ENCODE measurements at places on chromosomes 5 and 9. TPM values are rescaled to one million over a fixed set of nuclear protein-coding genes. Genes with fewer than 3 reads are reported as not detected.

The ARAP3 gene
- total RNA-seq = 6.1 TPM

DNA sequence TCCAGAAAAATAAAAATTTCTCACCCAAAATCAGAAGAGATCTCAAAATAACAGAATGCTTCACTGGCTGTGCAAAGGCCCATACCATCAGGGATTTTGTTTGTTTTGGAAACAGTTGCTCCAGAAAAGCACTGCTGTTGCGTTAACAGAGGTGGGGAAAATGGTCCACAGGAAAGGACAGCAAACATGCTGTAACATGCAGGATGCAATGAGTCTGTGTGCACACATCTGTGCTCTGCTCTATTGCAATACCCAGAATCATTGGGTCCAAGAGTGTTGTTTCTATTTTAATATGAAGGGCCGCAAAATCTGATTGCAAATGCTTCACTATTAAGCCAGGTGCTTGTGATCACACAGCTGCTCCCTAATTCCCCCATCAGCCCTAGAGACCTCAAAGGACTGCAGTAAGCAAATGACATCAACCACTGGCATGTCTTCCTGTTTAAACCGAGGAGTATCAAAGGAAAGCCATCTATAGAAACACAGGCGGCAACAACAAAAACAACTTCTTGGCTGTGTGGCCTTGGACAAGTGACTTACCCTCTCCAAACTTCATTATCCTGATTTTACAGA lies 141.0 kb downstream of the DCP2 start:
- peaks cover 2% of the 10 kb centered on the region for H3K36me3 ChIP-seq
- H3K27me3 ChIP-seq = no peaks in the 10 kb centered on the region
- DNase-seq = no peak
- H3K4me3 ChIP-seq = no peak overlapping the region

- no peaks in the 10 kb centered on the region for H3K36me3 ChIP-seq
- no peaks in the 10 kb centered on the region for H3K4me1 ChIP-seq
- H3K27me3 ChIP-seq = no peaks in the 10 kb centered on the region
- H3K27ac ChIP-seq = no peak overlapping the region
- no peak overlapping the region for H3K4me3 ChIP-seq
These were observed 7.2 kb downstream of the P4HA2 start for GRCh38 chr5:132220491-132220890.

DNA sequence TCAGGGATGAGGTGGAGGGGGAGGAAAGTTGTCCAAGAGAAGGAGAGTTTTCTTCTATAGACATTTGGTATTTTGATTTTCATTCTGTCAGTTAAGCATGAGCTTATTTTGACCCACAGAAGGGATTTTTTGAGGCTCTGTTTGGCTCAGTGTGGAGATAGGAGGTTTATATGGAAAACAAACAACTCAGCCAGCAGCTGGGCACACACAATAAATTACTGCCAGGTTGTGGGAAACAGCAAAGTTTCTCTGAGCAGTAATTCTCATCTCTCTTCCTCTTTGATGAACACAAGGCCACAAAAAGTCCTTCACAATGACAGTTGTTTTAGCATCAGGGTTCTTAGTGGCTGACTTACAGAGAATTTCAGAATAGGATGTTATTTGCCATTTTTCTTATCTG lies 486.1 kb downstream of the KDM4C start:
- no peaks in the 10 kb centered on the region for H3K27me3 ChIP-seq
- H3K27ac ChIP-seq = no peak overlapping the region
- no peak overlapping the region for H3K4me3 ChIP-seq
- H3K4me1 ChIP-seq = no peaks in the 10 kb centered on the region
- DNase-seq = no peak

DNA sequence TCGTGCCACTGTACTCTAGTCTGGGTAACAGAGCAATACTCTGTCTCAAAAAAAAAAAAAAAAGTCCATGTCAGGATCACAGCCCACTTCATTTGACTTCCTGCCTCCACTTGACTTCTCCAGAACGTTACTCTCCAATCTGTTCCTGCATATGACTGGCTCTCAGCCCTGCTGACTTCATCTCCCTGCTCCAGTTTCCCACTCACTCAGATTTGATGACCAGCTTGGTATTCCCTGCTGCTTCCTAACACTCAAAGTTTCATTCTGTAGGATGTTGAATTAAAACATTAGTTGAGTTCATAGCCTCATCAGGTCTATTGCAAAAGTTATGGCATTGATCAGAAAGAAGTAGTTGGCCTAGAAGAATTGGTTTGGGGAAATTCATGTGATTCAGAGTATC lies 52.3 kb downstream of the UGCG start:
- H3K4me3 ChIP-seq = no peak overlapping the region
- DNase-seq = no peak
- H3K36me3 ChIP-seq = no peaks in the 10 kb centered on the region
- H3K27me3 ChIP-seq = no peaks in the 10 kb centered on the region

DNA sequence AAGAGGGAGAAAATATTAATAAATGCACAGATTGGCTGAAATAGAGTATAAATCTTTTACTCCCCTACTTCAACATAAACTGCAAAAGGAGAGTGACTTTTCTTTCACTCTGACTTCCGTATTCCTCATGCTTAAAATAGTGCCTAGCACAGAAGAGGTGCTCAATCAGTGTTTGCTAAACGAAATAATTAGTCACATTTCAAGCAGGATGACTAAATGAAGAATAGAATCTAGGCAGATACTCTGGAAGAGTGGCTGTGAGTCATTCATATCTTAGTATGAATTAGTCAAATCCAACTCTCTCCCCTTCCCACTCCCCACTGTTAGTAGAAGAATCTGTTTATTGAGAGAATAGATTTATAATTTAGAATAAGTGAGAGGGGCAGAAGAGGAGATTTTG lies 4.8 kb downstream of the CD274 start:
- peaks cover 14% of the 10 kb centered on the region for H3K36me3 ChIP-seq
- H3K27ac ChIP-seq = no peak overlapping the region
- peaks cover 14% of the 10 kb centered on the region for H3K4me1 ChIP-seq
- H3K27me3 ChIP-seq = no peaks in the 10 kb centered on the region

The NR6A1 gene
- 0.05 TPM for total RNA-seq

- H3K27ac ChIP-seq = no peak overlapping the region
- DNase-seq = no peak
- no peaks in the 10 kb centered on the region for H3K4me1 ChIP-seq
- no peaks in the 10 kb centered on the region for H3K27me3 ChIP-seq
These were observed 108.1 kb upstream of the IER5L start for GRCh38 chr9:129285979-129286772.

DNA sequence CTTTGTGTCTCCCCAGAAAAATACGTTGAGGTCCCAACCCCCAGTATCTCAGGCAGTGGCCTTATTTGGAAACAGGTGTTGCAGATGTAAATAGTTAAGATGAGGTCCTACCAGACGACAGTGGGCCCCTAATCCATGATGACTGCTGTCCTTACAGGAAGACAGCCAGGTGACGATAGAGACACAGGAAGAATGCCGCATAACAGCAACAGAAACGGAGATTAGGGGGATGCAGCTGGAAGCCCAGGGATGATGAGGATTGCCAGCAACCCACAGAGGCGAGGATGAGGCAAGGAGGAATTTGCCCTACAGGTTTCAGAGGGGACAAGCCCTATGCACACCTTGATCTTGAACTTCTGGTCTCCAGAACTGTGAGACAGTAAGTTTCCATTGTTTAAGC lies 46.5 kb downstream of the ROPN1L start:
- peaks cover 18% of the 10 kb centered on the region for H3K4me1 ChIP-seq
- no peak overlapping the region for H3K4me3 ChIP-seq
- no peak for DNase-seq
- H3K27me3 ChIP-seq = no peaks in the 10 kb centered on the region
- no peaks in the 10 kb centered on the region for H3K36me3 ChIP-seq
- H3K27ac ChIP-seq = no peak overlapping the region

- no peaks in the 10 kb centered on the region for H3K36me3 ChIP-seq
- peaks cover 7% of the 10 kb centered on the region for H3K4me1 ChIP-seq
- H3K27me3 ChIP-seq = no peaks in the 10 kb centered on the region
- H3K4me3 ChIP-seq = no peak overlapping the region
These were observed 106.3 kb upstream of the SSBP2 start for GRCh38 chr5:81856948-81857928.

The TRIM36 gene
- not detected for total RNA-seq

DNA sequence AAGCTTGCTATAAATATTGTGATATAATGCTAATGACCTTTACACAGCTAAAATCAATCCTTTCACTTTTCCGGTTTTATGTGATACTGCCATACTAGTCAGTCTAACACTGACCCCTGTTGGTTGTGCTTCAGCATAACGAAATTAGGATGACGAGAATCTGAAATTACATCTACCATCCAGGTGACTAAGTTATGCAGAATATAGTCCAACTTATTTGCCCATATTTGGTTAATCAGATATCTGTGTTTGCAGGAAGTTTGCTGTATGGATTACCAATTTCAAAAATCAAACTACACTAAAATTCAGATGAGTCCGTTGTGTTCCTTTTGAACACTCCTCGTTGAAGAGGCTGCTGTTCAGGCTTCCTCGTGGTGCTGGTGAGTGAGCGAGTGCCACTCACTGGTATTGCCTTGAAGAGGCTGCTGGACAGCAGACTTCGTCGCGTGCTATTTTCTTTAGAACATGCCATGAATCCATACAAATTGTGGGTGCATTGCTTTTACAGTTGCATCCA lies 32.5 kb downstream of the TENT4A start:
- no peaks in the 10 kb centered on the region for H3K27me3 ChIP-seq
- peaks cover 80% of the 10 kb centered on the region for H3K36me3 ChIP-seq
- H3K27ac ChIP-seq = no peak overlapping the region
- peak; percentile 68 for DNase-seq
- H3K4me3 ChIP-seq = no peak overlapping the region

All from CD4-positive, CD25-positive, alpha-beta regulatory T cell (primary cell).